ENCODE measurements at places on chromosomes 11 and 22. TPM values are rescaled to one million over a fixed set of nuclear protein-coding genes. Genes with fewer than 3 reads are reported as not detected.

GRCh38 chr11:98703779-98704556 is 316.8 kb upstream of the CNTN5 start:
- DNase-seq, result no peak

GRCh38 chr11:87456499-87456898 is 418.8 kb downstream of the TMEM135 start:
- no peak for DNase-seq

- DNase-seq, result no peak
These were observed 136.0 kb downstream of the CACNA1I start for GRCh38 chr22:39706376-39707140.

DNA sequence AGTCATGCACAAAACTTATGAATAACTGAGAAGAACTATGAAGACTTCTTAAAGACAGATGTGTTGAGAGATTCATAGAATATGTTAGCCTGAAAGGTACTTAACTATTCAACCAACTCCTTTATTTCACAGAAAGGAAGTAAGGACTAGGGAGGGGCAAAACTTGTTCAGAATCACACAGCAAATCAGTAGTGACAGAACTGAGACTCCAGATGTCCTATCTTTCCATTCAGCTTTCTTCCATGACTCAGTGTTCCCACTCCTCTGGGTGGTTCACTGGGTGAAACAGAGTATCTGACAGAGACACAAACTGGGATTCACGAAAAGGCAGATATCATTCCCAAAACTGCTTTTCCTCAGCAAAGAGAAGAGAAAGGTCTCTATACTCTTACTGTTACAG is 1053.3 kb downstream of the DLG2 start:
- DNase-seq, result no peak

GRCh38 chr11:66336234-66337102 is at the start of gene RIN1:
TSS of gene RIN1 (minus strand) at chr11:66336434. CDS start at chr11:66336402, 32 bp downstream.
- no peak for DNase-seq

SOX6 gene
- total RNA-seq, result 23.8 TPM

LARGE2 gene
- not detected for total RNA-seq
